Kidney capillary endothelial cell (primary cell): ENCODE measurements at places on chromosomes 5 and 9.

GRCh38 chr5:160054047-160054446 is 45.1 kb downstream of the TTC1 start:
- no peak for DNase-seq

- DNase-seq = no peak
Measured at GRCh38 chr5:125433457-125433856, 687.0 kb upstream of the ZNF608 start.

DNA sequence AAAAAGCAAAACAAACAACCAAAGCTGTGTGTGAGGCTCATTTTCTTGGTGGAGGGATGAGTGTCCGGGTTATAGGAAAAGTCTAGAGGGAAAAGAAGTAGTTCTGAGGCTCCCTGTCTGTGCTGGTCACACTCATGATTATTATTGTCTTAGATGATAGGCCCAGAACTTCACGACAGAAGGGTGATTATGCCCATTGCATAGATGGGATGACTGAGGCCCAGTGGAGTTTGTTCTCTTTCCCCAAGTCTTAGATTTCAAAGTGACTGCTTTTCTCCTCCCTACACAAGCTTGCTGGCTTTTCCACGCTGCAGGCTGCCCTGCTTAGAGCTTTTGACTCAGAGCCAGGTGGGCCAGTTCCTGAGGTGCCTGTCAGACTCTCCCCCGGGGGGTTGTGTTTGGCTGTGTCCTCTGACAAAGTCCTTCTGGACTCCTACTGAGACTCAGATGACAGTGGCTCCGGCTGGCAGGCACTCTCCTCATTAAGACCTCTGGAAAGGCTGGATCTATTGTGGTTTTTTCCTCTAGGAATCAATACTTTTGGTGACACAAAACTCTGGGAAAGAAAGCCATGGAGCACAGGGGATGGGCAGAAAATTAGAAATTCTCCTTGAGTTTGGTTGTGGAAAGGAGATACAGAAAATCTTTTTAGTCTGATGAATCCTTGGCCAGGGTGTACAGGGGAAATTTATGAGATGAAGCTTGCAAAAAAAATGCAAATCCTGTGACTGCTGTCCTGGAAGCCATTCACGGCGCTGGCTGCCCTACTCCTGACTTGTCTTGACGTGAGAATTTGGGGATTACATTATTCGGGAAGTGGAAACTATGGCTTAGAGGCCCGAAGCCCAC is 120.9 kb downstream of the NSG2 start:
- no peak for DNase-seq

DNA sequence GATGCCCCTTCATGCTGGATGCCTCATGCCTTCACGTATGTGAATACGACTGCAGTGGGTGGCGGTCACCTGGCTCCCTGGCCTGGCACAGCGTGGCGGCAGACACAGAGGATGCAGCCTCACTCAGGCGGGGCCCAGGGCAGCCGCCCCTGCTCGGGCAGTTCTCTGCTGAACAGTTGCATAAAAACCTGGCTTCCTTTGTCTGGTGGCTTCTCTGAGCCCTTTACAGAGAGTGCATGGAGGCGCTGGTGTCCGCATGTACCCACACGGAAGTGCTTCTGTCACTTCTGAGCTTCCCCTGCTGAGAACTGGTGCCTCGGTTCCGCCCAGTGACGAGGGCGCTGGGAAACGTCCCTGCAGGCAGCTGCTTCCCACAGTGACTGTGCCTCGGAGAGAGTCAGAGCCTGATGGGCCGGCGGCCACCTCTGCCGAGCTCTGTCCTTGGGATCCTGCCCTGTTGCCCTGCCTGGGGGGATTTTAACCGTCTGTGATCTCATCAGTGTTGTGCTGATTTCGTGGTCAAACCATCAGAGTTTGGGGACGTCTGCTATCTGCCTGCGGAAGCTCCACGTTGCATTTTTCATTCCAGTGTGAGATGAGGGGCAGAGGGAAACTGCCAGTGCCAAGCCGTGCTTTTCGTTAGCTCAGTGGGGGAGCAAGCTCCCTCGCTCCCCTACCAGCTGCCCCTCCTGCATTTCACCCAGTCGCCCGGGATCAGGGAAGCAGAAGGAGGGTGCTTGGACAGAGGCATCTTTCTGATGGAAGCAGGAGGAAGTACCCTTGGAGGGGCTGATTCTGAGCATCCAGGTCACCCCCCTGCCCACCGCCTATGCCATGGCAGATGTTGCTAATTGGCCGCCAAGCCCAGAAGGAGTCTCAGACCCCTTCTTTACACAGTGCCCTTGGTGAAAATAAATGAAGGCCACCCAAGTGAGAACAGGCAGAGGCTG is 153.0 kb upstream of the COL5A1 start:
- DNase-seq = no peak

DNA sequence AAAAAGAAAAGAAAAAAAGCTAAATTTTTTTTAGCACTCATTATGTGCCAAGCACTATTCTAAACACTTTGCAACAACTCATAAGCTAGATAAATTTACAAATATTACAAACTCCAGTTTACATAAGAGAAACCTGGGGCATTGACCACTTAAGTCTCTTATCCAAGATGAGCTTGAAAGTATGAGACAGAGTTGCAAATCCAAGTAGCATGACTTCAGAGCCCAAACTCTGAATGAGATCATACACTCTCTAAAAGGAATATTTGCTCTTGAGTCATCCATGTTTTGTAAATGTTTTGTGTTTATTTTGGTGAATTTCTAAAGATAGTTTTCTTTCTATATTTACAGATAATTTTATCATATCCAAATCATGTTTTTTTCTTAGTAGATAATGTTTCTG is 4.0 kb upstream of the SHOC1 start:
- no peak for DNase-seq

GRCh38 chr5:78972654-78973428 is 12.3 kb downstream of the ARSB start:
- DNase-seq = no peak

DNA sequence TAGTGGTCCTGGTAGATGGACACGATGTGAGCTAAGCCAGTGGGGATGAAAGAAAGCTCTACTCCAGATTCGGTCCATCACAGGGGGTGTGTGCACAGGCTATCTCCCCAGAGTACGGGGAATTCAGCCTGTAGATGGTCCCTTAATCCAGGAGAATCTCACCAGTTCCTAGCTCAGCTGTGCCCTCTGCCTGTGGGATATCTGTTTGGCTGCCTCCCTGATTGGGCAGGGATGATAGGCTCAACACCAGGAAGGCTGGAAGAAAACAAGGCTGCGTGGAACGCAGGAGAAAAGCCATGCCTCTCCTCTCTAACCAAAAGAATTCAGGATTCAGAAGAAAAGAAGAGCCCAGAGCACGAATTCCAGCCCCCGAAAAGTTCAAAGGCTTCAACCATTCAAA is 40.9 kb downstream of the VLDLR start:
- no peak for DNase-seq

GRCh38 chr9:112169368-112169767 is 5.7 kb downstream of the SUSD1 start:
- DNase-seq = no peak

DNA sequence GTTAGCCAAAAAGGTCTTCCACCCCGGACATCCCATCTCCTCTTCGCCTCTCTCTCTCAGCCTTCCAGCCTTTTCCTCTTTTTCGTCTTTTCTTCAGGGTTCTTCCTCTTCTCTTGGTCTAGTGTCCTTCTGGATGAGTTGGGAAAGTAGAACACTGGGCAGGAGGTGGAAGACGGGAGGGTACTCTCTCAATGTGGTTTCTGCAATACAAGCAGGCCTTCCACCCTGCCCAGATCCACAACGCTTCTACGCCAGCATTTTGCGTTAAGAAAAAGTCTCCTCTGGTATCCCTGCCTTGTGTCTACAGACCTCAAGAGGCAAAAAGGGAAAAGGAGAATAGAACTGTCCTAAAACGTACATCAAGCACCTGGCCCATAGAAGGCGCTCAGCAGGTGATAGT is 587.8 kb downstream of the BNC2 start:
- DNase-seq = no peak
